Stimulated activated CD8-positive, alpha-beta memory T cell treated with anti-CD3 and anti-CD28 coated beads, Interleukin-2, amount 100 ng/mL, for 1 hour (primary cell): ENCODE measurements at places on chromosomes 5 and 9.

GRCh38 chr5:119009131-119009530, 20.8 kb upstream of the DTWD2 start:
- no peak for DNase-seq

DNA sequence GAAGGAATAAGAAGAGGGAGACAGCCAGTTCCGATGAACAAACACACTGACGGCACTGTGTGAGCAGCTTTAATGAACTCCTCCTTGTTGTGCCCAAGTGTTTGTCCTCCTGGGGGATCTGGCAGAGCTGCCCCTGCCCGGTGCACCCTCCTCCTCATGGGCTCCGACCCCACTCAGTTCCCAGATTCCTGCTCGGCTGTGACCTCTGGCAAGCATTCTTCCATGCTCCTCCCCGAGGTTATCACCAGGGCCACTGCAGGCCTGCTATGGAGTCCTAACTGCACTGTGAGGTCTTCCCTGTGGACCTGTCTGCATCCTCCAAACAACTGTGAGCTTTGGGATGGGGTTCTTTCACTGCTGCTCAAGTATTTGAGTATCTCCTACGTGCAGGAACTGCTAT, 142.2 kb downstream of the DCP2 start:
- no peak for DNase-seq

DNA sequence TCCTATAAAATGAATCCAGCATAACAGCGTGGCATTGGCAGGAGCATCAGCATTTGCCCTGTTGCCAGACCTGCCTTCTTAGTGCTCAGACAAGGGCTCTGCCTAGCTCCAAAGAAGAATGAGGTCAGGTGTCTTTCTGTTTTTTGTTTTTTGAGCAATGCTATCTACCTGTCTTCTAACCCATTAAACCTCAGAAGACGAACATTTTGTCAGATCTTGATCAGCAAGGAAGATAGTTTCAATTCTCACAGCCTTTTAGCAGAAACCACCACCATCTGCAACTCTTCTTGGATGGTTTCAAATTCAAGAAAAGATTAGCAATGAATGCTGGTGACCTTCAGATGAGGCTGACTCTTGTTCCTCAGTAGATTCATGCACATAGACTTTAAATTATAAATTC, 103.5 kb upstream of the IQGAP2 start:
- no peak for DNase-seq

GRCh38 chr5:76771705-76772405, 47.0 kb upstream of the F2RL1 start:
- no peak for DNase-seq

GRCh38 chr9:129709438-129710168, 43.2 kb downstream of the PTGES start:
- DNase-seq = no peak

- no peak for DNase-seq
These were observed 174.6 kb upstream of the GRAMD2B start for GRCh38 chr5:126248611-126249010.

DNA sequence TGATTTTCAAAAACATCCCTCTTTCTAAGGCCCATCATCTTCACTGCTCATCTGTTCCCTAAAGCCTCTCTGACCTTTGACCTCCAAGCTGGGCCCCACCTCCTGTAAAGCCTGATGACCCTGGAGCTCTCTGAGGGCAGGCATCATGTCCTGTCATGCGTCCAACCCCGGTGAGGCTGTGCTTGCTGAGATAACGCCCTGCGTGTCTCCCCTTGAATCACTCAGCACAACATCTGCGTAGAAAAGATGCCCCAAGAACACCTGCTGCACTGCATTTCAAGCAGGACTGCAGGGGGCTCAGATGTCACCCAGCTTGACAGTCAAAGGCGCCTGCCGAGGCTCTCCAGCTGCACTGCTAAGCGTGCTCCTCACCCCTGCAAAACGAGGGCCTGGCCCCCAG, 78.0 kb downstream of the OTULIN start:
- no peak for DNase-seq

- no peak for DNase-seq
These were observed 908.2 kb upstream of the CDH10 start for GRCh38 chr5:25552871-25553481.

DNA sequence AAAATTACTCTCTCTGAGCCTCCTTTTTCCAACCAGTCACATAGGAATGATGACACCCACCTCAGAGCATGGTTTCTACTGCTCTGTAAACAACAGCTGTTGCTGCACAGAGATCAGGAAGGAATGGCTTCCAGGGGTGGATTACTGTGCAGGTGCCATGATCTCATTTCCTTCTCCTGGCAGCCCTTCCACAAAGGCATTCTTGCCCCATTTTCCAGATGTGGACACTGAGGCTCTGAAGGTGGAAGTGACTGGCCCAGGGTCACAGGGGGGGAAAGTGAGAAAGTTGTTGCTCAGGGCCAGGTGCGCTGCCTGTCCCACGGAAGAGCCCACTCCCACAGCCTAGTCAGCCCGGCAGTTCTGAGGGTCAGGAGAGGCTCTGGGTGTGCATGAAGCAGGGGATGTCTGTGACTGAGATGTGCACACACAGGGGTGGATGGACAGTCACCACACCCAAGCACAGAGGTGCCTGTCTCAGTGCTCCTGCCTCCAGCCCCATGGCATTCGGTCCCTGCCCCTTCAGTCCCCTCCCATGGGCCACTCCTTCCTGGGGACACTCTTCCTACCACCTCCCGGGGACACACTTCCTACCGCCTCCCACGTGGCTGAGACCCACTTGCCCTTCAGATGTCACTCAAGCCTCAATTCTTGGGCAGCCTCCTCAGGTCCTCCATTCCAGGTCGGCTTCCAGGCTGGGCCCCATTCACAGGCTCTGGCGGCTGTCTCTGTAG, 17.0 kb downstream of the FGFR4 start:
- DNase-seq = no peak

DNA sequence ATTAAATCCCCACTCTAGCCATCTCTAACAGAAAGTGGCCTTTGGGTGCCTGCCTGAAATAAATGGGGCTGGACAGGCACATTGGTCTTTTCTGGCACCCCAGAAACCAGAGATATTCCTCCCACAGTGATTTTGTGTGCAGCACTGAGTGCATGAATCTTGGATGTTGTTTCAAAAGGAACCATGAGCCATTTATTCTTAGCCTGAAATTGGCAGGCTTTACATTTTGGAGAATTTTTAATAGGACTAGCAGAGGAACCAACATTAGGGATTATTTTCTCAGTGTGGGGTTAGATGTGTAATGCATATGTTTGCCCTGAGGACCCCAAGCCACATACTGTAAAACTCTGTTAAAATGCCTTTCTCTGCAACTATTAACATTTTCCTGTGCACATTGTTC, 451.3 kb downstream of the NFIB start:
- DNase-seq = no peak

DNA sequence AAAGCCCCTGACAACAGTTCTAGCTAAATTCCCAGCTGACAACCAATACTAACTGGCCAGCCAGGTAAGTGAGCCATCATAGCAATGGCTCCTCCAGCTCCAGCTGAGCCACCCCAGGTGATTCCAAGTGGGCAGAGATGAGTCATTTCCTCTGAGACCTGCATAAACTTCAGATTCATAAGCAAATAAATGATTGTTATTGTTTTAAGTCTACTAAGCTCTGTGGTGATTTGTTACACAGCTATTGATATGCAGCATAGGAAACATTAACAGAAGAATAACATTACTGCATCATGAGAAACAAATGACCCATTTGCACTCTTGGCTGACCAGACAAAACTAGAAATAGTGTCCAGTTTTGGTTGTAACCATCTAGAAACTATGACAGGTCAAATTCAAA, 60.3 kb downstream of the TTC39B start:
- DNase-seq = no peak

GRCh38 chr5:93580927-93581445, at the start of gene NR2F1-AS1:
NR2F1-AS1 (minus strand) TSS chr5:93581219.
- no peak for DNase-seq

DNA sequence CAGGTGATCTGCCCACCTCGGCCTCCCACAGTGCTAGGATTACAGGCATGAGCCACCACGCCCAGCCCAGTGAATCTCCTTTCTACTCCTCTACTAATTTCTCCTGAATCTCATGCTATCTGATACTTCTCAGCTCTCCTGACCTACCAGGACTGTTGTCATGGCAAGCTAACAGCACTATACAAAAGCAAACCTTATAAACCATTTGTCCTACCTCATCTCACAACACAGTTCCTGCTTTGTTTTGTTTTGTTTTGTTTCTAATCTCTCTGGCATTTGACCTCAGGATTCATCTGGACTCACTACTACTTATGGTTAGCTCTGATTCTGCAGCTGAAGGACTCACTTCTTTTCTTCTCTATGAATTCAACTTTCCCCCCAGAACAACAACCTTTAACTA, 734.8 kb downstream of the TLE1 start:
- no peak for DNase-seq

DNA sequence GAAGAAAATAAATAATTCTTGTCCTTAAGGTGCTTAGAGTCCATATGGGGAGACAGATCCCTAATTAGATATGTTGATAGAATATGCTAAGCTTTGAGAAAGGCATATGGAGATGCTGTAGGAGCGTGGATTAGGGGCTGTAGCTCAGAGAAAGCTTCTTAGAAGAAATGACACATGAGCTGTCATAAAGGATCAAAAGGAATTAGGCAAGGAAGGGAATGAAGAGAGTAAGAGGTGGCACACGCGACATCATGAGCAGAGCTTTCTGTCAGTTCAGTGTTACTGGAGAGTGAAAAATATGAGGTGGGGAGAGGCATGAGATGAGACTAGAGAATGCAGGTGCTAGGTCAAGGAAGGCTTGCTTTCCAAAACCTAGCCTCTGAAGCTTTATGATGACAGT, 118.6 kb downstream of the KIAA0825 start:
- DNase-seq = no peak
